ENCODE measurements at places on chromosomes 16 and 17. TPM values are rescaled to one million over a fixed set of nuclear protein-coding genes. Genes with fewer than 3 reads are reported as not detected.

Gene APOBR
- total RNA-seq: not detected

Gene SPATA22
- total RNA-seq: 0.07 TPM

Gene NLRC3
- total RNA-seq: 2.0 TPM

Gene KRT25
- total RNA-seq: not detected

Gene TMEM204
- 24.6 TPM for total RNA-seq

Gene TMEM95
- not detected for total RNA-seq

Gene HBZ
- not detected for total RNA-seq

Gene YPEL2
- total RNA-seq: 78.8 TPM

Gene TNRC6C
- 9.1 TPM for total RNA-seq

Gene ZP2
- total RNA-seq: not detected

Gene ATP2A1
- 0.28 TPM for total RNA-seq

Gene ARL2BP
- 94.5 TPM for total RNA-seq

Gene OTOA
- not detected for total RNA-seq

Gene JPH3
- 0.13 TPM for total RNA-seq

Gene CRISPLD2
- total RNA-seq: 0.13 TPM

Gene IKZF3
- not detected for total RNA-seq

Gene OR4D1
- total RNA-seq: not detected

Gene CCL8
- not detected for total RNA-seq

Gene CACNG3
- not detected for total RNA-seq

Gene CCL1
- total RNA-seq: not detected

Gene PYY
- not detected for total RNA-seq

Gene TMC5
- not detected for total RNA-seq

Gene CSH1
- total RNA-seq: not detected

Gene FBXW10
- under 0.01 TPM for total RNA-seq

Gene SECTM1
- 2.0 TPM for total RNA-seq

Gene PHB1
- 236 TPM for total RNA-seq

Gene RNF151
- total RNA-seq: not detected

Gene HYDIN
- total RNA-seq: 0.07 TPM

Gene NFAT5
- 13.2 TPM for total RNA-seq

Gene TNFRSF13B
- total RNA-seq: not detected

Gene CCR7
- total RNA-seq: not detected

Gene DPEP3
- not detected for total RNA-seq

Gene XAF1
- total RNA-seq: 23.9 TPM

Gene ANKS4B
- total RNA-seq: not detected

Gene NOTUM
- not detected for total RNA-seq

Gene KRTAP9-4
- total RNA-seq: not detected

Gene FNDC8
- not detected for total RNA-seq

Gene CA5A
- total RNA-seq: not detected

Gene ACSM2A
- total RNA-seq: not detected

Gene RNF112
- 0.07 TPM for total RNA-seq
